ENCODE measurements at places on chromosomes 3 and 15.

DNA sequence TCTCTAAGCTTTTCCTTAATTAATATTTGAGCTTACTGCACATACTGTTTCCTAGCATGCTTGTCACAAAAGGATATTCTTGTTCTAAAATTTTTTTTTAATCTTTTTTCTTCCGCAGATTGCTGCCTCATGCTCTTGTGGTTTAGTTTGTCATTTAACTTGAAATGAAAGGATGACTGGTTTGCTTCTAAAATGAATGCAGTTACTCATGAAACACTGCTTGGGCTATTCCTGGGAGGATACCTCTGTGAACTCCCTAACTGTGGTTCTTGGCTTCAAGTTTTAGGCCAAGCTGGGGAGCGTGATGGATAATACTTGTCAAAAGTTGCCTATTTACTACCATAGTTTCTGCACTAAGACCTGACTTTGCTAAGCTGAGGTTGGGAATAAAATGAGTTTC, 64.0 kb downstream of the USP13 start:
- DNase-seq, result peak; percentile 4

- DNase-seq, result no peak
These were observed 749.1 kb downstream of the SQOR start for GRCh38 chr15:46383978-46384377.

DNA sequence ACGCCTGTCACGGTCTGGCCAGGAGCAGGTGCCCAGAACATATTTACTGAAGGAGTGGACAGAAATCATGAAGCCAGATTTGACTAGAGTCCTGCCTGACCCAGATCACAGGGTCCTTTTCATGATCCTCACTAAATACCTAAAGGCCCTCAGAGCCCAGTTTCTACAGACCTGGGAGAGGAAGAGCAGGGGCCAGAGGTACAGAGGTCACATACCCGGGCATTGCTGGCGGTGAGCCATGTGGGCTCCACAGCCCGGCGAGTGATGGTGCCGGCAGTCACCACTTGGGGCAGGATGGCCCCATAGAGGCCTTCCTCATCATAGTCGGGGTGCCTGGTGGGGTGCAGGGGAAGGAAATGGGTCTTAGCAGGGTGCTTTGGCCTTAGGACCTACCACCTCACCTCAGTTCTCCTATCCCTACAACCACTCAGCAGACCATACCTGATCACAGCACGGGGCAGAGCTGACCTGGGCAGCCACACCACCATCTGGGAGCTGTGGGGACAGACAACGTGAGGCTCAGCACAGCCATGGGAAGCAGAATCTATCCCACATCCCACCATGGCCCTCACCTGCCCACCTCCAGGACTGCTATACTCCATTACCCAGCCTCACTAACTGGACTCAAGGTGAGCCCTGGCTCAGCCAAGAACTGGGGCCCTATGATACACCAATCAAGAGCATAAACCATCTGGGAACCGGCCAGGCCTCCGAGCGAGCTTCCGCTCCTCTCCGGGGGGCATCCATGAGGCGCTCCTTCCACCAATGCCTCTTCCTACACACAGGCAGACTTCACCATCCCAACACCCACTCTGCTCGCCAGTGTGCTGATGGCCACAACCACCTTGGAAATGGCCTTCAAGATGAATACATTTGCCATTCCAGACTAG, 12.9 kb downstream of the POLG start:
- no peak for DNase-seq

- DNase-seq, result no peak
These were observed 9.1 kb upstream of the PPM1L start for GRCh38 chr3:160746976-160747375.

DNA sequence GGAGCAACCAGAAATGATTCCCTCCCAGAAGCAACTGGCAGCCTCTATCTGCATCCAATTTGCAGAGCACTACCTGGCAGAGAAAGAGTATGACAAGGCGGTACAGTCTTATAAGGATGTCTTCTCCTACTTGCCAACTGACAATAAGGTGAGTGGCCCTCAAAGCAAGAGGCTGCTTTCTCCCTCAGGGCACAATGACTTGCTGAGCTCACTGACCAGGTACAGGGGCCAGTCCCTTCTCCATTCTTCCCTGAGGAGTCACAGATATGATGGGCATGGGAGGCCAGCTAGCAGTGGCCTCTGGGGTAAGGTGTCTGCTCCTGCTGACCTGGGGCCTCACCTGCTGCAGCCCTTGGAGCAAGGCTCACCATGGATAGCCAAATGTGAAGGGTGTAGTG, 20.3 kb downstream of the CSRNP1 start:
- DNase-seq, result no peak

DNA sequence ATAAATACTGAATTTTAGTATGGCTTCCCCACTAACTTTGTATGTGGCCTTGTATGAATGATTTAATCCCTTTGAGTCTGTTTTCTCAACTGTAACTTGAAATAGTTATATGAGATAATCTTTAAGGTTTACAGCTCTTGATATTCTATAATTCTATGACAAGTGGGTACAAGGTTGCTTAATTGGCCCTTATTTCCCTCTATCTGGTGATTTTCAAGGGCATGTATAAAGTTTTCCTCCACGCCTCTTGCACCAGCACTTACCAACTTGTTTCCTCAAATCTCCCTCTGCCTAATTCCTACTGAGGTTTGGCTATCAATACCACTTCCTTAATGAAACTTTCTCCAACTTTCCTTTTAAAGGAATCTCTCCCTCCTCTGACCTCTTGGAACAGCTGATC, 112.9 kb downstream of the ISL2 start:
- DNase-seq, result no peak

DNA sequence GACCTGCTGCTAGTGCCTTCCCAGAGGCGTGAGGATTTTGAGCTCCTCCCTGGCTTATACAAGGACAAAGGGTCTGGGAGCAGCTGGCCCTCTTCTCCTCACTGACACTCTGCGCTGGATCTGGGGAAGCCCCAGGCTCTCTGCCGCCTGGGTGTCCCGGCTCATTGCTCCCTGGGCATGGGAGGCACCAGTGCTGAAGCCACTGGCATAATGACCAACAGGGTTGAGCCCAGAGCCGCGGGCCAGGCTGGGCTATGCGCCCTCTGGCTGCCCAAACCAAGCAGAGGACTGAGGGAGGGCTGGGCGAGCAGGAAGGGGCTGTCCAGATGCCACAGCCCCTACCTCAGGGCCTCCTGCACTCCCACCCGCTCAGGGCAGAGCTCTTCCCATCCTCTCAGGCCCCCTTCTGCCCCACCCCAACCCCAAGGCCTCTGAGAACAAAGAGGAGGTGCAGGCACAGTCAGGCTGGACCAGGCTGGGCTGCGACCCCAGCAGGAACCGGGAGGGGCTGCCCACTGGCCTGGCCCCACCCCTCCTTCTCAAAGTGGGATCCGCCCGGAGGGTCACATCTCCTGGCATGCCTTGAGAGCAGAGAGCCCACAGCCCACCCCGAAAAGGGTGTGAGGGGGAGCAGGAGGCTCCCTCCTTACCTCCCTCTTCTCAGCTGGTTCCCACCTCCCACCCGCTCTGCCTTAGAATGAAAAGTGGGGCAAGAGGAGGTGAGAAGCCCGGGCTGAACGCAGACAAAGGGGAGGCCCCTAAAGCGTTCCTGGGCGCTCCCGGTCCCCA, 1.6 kb downstream of the LINGO1 start:
- no peak for DNase-seq

DNA sequence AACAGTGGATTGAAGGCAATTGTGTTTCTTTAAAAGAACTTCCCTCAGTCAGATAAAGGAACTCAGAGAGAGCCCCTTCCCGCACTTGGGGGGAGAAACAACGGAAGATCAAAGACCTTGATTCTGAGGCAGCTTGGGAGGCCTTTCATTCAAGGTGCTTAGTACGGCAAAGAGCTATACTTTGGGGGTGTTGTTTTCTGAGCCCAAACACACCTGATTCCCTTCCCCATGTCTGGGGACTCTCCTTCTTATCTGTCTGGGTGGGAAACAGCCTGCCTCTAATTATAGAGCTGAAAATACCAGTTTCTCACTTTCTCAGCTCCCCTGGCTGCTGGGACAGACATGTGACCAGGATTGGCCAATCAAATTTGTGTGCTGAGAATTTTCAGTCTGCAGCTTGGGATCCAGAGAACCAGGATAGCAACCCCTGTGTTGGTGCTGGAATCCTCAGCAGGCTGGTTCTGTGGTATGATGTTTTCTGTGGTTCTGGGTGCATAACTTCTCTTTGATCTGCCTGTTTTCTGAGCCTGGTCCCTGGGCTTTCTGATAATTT, 19.4 kb upstream of the IQCF6 start:
- no peak for DNase-seq

- DNase-seq, result no peak
These were observed 1.7 kb upstream of the FAH start for GRCh38 chr15:80151148-80151547.

GRCh38 chr15:67511606-67512005, 9.3 kb upstream of the C15orf61 start:
- DNase-seq, result no peak

DNA sequence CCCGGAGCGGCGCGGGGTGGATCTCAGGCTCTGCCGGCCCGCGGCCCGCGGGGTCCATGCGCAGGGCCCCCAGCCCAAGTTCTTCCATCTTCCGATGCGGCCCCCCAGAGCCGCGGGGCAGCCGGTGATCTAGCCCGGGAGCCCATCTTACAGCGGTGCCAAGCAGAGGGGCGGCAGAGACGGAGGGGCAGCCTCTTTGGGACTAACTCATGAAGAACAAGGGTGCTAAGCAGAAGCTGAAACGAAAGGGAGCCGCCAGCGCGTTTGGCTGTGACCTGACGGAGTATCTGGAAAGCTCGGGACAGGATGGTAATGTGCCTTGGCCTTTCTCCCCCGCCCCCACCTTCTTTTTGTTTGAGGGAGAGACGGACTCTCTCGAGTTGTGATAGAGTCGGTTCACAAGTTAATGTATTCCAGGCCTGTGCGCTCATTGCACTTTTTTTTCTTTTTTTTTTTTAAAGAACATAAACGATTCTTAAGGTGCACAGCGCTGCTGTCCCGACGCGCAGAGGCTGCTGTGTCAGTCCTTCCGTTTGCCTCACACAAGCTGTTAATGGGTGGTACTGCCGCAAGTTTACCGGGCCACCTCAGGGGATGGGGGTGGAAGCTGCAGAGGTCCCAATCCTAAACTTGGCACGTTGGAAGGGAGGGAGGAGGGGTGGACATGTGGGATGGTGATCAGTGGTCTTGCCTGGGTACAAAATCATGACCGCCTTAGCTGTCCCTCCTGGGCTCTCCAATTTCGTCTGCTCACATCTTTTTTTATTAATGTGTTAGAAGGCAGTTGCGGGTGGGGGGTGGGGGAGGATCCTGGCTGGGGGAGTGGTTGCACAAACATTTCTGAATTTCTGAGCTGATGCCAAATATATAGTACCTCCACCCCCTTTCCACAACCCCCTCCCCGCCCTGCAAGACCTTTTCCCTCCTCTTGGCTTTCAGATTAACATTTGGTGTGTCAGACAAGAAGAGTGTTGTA, 801 bp downstream of the ARHGAP31 start:
- DNase-seq, result peak; percentile 50

DNA sequence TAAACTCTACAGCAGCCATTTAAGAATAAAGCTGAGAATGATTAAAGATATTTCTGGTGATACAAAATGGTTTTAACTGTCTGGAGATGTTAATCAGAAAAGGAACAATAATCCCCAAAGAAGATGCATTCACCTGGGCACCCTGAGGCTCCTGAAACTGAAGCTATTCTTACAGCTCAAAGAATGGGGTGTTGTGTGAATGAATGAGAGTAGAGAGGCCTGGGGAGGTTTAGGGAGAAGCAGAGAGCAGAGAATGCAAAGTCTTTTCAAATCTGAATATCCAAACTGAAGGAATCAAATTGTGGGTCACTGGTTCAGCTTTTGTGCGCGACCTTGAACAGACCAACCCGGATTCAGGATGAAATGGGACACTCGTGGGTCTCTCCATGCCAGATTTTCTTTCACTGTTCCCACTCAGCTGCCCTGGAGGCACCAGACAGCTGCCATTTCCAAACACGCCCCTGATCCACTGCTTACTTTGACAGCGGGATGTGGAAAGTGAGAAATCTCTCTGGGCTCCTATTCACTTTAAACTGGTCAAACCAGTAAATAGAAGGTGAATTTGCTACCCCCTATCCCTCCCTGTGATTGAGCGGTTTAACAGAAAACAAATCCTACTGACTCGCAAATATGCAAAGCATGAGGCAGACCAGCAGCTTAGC, 485.5 kb upstream of the THBS1 start:
- DNase-seq, result no peak

- DNase-seq, result no peak
These were observed 12.5 kb downstream of the MAP6D1 start for GRCh38 chr3:183812761-183813445.

GRCh38 chr3:10688126-10688525, 127.9 kb upstream of the SLC6A11 start:
- no peak for DNase-seq

- DNase-seq, result no peak
These were observed 133.3 kb upstream of the SLC24A5 start for GRCh38 chr15:47987461-47987860.

- no peak for DNase-seq
These were observed 42.0 kb downstream of the WHAMM start for GRCh38 chr15:82851306-82851850.

- no peak for DNase-seq
These were observed 32.6 kb downstream of the HERC1 start for GRCh38 chr15:63801171-63801570.

GRCh38 chr15:53837263-53837662, 77.8 kb upstream of the WDR72 start:
- peak; percentile 24 for DNase-seq

GRCh38 chr3:186511245-186511644, 32.9 kb downstream of the CRYGS start:
- DNase-seq, result peak; percentile 55

GRCh38 chr3:114645392-114645791, 351.6 kb downstream of the TIGIT start:
- no peak for DNase-seq

DNA sequence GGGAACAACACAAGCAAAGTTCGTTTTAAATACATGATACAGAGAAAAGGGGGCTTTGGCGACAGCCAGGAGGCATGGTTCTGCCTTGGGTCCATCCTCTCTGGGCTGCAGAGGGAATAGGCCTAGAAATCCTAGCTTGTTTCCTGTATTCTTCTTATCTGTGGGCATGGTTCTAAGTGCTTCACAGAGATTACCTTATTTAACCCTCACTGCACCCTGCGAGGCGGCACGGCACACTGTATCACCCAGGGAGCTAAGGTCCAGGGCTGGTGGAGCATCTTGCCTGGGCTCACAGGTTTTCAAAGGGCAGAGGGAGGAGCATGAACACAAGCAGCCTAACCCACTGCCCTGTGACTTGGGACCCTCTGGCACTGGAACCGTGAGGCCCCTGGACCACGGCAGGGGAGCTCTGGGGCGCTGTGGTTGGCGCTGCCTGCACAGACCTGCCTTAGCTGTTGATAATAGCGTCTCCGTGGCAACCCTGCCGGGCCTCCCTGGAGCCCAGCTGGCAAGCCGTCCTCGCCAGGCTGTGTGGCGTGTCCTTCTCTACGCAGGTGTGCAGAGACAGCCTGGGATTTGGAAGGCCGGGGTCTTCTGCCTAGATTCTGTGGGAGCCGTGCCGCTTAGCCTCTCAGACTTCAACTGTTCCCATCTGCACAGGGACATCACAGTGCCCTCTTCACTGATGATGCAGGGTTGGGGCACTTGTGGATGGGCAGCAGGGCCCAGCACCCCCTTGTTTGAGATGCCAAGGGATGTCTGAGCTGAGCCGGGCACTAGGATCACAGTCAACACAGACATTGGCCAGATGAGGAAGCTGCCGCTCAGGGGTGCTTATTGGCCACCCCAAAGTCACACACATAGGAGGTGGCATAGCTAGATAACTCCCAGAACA, 154.6 kb upstream of the TLE3 start:
- DNase-seq, result no peak

GRCh38 chr3:73086071-73086494, 24.6 kb downstream of the EBLN2 start:
- DNase-seq, result peak; percentile 56

- DNase-seq, result no peak
These were observed 152.0 kb downstream of the KLHL25 start for GRCh38 chr15:85642693-85643066.
